Stimulated activated CD8-positive, alpha-beta memory T cell treated with anti-CD3 and anti-CD28 coated beads, Interleukin-2, amount 100 ng/mL, for 48 hours (primary cell): ENCODE measurements at places on chromosomes 12 and 14.

GRCh38 chr12:114685320-114685781 is 1.4 kb upstream of the TBX3 start:
- DNase-seq = no peak

GRCh38 chr14:56798447-56799342 is 11.6 kb downstream of the OTX2 start:
- DNase-seq = no peak

- peak; percentile 80 for DNase-seq
Observed at GRCh38 chr12:48814262-48815125, 3.8 kb upstream of the CACNB3 start.

GRCh38 chr12:101761350-101761749 is 22.1 kb upstream of the SYCP3 start:
- no peak for DNase-seq

DNA sequence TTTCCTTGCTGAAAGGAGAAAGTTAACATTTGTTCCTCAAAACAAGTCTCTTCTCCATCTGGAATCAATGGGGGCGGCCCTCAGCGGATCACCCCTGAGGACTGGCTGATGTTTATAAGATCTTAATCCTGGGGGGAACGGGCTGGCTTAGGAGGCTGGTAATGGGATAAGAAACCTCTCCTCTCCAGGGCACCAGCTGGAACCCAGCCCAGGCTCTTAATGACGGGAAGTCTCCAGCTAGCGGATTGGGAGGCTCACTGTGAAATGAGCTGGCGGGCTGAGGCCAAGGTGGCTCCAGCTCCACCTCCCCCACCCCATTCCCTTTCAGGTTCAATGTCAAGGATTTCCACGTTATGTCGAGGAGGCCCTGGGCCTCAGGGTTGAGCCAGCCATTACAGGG is 1133.0 kb downstream of the VRK1 start:
- no peak for DNase-seq

DNA sequence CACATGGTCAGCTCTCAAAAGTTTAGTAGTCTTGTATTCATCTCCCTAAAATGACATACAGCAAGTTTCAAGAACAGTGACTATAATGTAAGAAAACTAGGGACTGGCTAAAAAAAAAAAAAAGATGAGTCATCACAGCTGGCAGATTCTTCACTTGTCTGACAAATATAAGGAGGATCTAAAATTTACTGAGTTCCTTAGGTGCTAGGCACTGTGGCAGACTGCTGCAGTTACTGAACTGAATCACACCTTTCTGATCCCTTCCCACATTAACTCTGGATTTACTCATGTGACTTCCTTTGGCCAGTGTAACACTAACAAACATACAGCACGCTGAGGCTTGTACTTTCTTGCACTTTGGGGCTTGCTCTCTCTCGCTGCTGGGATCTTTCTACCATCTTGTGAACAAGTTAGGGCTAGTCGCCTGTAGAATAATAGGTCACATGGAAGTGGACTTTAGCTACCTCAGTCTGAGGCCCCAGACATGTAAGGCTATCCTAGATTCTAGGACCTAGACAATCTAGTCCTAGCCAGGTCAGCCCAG is 32.1 kb downstream of the BAZ1A start:
- no peak for DNase-seq

DNA sequence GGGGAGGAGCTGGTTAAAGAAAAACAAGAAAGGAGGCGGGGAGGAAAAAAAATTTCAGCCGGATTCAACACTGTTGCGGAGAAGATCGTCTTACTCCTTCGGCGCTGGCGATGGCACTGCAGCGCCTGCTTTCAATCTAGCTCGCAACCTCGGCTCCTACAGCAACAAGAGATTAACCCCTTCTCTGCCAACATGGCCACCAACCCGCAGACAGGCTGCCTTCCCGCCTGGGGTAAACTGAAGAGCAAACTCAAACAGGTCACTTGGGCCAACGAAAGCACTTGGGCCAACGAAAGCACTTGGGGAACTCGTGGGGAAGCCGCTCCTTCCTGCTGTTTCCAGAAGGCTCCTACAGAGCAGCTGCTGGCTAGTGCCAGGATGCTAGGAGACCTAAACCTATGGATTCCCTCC is 73.7 kb downstream of the CIT start:
- DNase-seq = no peak

DNA sequence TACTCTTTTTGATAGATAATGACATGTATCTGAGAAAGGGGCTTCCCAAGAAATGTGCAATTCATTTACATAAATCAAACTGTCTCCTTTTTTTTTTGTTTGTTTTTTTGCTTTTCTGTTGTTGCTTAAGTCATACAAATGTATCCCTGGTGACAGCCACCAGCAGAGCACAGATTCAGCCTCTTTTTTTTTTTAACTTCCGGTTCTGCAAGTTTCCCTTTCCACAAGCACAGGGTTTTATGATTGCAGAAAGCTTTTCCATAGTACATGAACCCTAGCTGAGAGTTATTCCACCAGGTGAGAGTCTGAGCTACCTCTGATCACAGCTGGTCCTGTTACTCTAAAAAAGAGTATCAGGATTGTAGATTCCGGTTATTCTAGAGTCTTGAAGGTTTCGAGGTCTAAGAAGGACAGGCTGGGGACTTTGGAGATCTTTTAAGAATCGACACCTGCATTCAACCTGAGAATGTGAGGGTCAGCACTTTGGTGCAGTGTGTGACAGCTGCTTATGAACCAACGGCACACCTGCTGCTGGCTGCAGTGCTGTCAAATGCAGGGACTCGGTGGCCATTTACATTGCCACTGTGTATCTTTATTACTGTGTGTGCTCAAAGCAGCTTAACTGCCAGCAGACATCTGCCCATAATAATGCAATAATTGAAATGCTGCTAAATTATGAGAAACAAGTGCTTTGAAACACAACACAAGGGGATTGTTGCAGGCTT is 551.7 kb downstream of the NRXN3 start:
- no peak for DNase-seq

DNA sequence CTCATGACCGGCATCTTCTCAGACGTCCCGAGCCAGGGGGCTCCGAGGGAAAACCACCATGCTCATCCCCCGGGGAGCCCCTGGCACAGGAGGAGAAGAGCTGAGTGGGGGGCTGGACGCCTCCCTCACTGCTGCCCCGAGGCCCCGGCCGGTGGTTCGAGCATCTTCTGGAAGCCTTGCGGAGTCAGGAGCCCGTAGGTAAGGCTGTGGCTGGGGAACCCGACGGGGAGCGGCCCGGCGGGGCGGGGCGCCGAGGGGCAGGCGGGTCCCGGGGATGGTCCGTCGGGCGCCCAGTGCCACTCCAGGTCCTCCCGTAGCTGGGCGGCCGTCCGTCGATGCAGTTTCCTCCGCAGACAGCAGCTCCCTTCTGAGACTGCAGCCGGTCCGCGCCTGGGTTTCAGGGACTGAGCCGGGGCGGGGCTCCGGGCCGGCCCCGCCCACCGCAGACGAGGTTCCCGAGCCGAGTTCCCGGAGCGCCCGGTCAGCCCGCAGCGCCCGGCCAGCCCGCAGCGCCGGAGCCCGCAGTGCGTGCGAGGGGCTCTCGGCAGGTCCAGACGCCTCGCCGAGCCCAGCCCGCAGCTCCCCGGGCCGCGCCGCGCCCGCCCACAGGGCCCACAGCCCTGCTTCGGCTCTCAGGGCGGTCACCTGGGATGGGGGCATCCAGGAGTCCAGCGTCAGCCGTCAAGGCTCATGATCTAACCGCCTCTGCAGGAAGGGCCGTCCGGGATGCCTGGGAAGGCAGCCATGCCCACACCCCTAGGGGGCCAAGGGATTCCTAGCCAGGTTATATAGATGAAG is at the start of gene PGF:
PGF (minus strand) TSS at position 369 of the 798 bp plus-strand sequence; CDS start at position 14, 355 bp downstream.
- DNase-seq = peak; percentile 18

DNA sequence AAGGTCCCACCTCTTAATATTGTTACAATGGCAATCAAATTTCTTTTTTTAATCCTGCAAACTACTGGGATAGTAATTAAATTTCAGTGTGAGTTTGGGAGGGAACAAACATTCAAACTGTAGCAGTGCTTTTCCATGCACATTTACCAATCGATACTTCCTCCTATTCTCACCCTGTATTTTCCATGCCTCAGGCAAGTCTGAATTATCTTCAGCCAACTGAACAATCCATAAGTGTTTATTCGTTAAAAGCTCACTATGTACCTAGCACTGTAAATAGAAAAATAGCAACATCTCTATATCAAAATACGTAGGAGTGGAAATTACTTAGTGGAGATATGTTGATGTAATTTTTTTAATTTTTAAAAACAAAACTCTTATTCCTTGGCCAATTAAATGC is 43.5 kb downstream of the CCDC177 start:
- no peak for DNase-seq

DNA sequence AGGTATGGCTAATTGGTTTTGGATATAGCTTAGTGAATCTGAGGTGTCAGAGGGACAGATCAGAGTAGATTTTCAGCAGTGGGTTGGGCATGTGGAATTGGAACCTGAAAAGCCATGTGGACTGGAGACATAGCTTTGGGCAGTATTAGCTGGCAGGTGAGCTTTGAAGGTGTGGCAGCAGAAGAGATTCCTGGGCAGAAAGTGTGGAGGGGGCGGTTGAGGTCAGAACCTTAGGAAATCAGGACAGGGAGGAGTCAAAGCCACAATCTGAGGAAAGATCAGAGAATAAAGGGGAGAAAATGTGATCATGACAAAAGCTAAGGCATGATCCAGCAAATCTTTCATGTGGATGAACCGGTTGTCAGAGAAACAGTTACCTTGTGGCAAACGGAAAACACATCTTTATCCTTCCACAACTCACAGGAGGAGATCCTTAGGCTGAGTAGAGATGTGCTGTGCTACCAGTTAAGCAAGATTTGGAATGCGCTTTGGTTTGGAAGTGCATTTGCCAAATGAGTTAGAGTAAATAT is 56.4 kb downstream of the PTGER2 start:
- no peak for DNase-seq

GRCh38 chr14:90870950-90871604 is 54.8 kb upstream of the TTC7B start:
- no peak for DNase-seq

GRCh38 chr14:75454963-75455546 is 27.2 kb downstream of the JDP2 start:
- no peak for DNase-seq

DNA sequence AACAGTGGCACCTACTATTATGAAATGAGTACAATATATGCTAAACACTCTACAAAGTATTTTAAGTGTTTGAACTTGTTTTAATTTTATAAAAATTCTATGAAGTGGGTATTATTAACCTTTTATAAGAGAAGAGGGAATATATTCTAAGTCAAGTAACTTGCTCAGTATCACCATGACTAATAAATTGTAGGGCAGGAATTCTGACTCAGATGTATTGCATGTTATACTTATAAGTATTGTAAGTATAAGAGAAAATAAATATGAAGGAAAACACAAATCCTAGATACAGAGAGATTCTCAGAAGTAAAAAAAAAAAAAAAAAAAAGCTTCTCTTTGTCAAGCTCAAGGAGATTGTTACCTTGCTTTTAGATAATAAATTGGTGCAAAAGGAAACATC is 893.2 kb downstream of the SLC16A7 start:
- DNase-seq = no peak

DNA sequence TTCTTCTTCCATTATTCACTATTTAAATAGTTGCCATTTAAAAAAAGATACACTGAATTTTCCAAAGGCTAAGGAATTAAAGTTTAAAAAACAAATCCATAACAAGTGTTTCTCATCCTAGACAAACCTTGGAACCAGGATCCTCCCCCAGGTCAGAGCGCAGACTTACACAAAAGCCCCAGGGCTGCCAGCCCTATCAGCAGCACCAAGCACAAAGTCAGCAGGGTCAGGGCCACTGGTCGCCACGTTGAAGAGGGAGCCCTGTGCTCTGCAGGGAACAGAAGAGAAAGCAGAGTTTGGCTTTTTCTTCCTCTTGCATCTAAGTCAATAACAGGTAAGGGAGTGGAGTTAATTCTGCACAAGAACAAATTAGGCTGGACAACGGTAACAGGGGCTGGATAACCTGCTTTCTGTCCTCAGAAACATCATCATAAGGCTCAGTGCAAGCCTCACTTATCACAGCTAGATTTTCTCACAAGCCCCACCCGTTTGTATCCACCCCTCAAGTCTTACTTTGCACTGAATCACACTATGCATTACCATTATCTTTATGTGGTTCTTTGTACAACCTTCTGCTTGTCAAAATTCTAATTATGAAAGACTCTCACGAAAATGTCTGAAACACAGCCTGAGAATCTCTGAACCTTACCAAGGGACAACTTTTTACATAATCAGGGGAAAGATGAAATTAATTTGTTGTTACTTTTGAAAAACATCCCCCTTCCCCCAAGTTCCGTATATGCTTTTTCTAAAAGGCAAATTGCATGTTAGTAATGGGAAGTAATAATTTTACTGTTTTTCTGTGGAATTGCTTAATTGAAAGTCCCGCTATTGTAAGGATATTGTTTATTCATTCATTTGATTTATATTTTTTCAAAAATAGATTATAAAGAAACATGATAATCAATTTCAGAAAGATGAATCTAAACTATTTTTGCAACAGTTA is 9.6 kb downstream of the CLEC1A start:
- no peak for DNase-seq

- DNase-seq = no peak
Observed at GRCh38 chr12:21638054-21638891, 19.4 kb downstream of the LDHB start.

DNA sequence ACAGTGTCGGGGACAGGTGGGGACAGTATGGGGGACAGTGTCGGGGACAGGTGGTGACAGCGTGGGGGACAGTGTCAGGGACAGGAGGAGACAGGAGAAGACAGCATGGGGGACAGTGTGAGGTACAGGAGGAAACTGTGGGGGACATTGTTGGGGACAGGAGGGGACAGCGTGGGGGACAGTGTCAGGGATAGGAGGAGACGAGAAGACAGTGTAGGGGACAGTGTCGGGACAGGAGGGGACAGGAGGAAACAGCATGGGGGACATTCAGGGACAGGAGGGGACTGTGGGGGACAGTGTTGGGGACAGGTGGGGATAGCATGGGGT is 139.5 kb downstream of the TMEM121 start:
- DNase-seq = no peak

DNA sequence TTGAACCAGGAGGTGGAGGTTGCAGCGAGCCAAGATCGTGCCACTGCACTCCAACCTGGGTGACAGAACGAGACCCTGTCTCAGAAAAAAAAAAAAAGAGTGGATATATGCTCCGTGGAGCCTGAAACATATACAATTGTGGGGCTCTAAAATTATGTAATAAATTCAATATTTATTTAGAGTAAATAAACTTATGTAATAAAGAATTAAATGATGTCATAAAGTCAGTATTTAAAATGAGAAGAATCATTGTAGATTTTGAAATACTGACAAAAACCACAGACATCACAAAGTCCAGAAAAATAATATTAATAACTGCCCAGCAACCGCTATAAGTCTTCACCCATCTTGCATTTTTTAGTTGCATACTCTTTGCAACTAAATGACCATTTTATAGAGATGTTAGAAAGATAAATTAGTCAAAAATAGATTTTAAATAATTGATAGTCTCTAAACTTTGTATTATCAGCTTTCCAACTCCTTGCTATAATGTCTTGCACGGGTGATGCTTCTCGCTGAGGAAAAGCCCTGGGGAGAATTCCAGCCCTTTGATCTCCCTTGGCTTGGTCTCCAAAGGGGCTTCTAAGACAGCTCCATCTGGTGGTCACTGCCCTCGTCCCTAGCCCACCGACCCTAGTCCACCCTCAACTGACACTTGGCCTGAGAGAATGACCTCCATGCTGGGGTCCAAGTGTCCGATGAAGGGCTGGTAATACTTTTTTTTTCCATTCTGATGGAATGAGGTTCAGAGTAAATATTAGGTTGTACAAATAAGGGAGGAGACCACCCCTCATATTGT is 7.9 kb upstream of the TMBIM6 start:
- no peak for DNase-seq
